Stimulated activated CD8-positive, alpha-beta memory T cell treated with anti-CD3 and anti-CD28 coated beads, Interleukin-2, amount 100 ng/mL, for 1 hour (primary cell): ENCODE measurements at places on chromosomes 2 and 18.

GRCh38 chr2:33488715-33489540 lies 12.5 kb downstream of the RASGRP3 start:
- no peak for DNase-seq

DNA sequence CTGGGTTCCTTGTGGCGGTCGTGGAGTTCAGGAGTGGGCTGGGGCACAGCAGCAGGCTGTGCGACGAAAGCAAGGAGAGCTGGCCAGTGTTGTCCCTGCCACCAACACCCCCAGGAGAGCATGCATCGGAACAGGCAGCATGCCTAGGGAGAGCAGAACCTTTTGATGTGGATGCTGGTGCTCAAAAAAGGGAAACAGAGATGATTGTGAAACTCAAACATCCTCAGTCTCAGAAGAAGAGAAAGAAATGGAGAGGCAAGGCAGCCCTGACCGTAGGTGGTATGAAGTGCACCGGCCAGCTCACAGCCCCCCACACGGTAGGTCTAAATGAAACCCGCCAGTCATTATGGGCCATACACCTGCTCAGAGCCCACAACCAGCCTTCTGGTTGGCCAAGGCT lies 253.4 kb downstream of the GBX2 start:
- no peak for DNase-seq

DNA sequence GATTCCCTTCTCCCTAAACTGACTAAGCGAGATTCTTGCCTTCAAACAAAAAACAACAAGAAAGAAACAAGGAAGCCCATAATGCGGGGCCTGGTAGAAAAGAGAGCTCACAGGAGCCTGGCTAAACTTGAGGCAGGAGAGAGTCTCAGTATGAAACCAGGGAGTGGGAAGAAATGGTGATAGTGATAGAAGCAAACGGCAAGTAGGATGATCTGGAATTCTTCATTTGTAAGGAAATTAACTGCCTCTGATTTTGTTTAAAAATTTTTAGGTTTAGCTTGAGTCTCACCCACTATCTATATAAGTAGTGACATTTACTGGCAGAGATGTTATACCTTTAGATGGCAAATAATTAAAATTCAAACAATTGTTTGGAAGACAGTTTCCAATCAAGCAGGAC lies 1356.5 kb upstream of the LRRTM1 start:
- no peak for DNase-seq

- no peak for DNase-seq
Measured at GRCh38 chr2:12672711-12673315, 43.9 kb upstream of the TRIB2 start.

- DNase-seq = no peak
Measured at GRCh38 chr2:198883604-198884003, 574.1 kb downstream of the SATB2 start.

DNA sequence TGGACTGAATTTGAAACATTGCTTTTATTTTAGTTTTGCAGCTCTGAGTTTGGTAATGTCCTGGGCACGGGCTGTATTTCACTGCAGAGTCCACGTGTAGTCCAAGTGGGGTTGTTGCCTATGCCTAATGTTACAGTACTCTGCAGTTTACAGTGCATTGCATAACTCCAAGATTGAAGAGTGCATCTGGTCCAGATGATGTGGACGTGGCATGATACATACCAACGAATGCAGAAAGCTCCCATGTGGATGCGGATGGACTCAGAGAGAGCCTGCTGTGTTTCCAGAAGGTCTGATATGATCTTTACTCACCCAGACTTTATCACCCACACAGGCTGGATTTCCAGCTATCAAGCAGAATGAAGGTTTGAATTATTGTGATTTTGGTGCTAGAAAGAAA lies 44.4 kb upstream of the CCDC68 start:
- DNase-seq = no peak
